ENCODE measurements at places on chromosomes 3 and 15.

DNA sequence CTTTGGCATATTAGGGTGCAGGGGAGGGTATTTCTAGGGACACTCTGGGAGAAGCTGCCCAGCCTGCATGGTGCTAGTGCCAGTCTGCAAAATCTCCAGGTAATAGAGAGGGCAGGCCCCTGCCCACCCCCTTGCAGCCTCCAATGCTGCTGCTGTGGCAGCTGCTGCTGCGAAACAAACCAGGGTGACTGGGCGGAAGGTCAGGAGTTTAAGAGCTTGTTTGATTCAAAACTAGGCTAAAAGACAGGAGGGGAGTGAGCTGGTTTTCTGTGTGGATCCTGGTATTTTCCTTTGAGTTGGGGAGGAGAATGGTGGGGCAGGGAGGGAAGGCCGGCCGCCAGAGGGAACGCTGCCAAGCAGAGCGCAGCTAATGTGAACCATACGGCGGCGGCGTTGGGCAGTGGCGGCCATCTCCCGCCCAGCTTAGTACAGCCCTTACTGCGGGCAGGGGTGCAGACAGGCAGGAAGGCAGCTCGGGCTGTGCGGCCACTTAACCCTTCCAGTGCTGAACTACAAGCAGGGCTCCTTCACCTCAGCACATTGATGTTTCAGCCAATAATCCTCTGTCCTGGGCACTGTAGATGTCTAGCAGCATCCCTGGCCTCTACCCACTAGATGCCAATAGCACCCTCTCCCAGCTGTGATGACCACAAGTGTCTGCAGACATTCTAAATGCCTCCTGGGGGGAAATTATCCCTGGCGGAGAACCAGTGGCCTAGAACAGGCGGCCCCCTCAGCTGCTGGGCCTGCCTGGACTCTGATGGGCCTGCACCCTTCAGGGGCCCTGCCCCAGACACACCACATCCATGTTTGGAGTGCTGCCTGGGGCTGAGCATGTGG is 125.7 kb downstream of the EEFSEC start:
- no peak for DNase-seq

DNA sequence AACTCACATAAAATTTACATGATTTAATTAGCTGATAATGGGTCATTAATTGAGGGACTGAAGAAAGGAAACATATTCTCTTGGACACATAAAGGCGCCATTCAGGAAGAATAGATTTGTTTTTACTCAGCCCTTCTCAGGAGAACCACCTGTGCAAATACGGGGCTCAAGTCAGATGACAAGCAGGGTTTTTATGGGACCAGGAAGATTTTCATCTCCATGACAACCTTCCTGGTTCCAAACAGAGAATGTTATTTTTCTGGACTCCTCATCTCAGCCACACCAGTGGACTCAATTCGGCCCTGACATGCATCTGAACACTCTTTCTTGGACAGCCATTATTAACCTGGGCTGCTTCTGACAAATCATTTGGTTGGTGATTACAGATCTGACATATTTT is 120.5 kb downstream of the PDZRN3 start:
- DNase-seq = no peak

- DNase-seq = no peak
Observed at GRCh38 chr15:72285927-72286516, 13.7 kb upstream of the PARP6 start.

GRCh38 chr3:28912120-28912885 is 368.6 kb upstream of the RBMS3 start:
- no peak for DNase-seq

GRCh38 chr15:54815556-54815955 is 381.2 kb downstream of the RSL24D1 start:
- DNase-seq = no peak

GRCh38 chr15:74754593-74755215 is 6.1 kb downstream of the CYP1A2 start:
- DNase-seq = no peak

- no peak for DNase-seq
Observed at GRCh38 chr3:58214484-58215316, 3.9 kb upstream of the DNASE1L3 start.

- no peak for DNase-seq
Observed at GRCh38 chr15:88636050-88636449, 2.8 kb upstream of the ISG20 start.

- no peak for DNase-seq
Observed at GRCh38 chr3:123161167-123161566, 40.6 kb upstream of the SEC22A start.

DNA sequence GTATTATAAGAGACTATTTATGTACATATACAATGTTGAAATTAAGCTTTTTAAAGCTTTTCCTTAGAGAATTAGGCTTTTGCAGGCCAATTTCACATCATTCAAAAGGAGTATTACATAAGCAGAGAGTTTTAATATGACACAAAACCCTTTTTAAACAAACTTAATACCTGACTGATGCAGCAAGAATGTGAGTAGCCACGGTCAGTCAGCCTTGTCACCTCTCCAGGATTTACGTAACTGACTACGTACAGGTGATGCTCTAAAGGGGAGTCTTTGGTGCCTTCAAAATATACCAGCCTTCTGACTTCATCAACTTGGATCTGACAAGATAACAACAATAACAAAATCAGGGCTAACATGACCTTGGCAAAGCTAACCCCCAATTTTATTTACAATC is 44.2 kb upstream of the IGDCC4 start:
- no peak for DNase-seq

GRCh38 chr3:54846119-54846518 is 81.7 kb downstream of the LRTM1 start:
- DNase-seq = no peak

- DNase-seq = no peak
Observed at GRCh38 chr3:132380920-132381319, 36.4 kb upstream of the DNAJC13 start.

Data from SW 1271 (cell line).